Esophagus squamous epithelium (tissue), 5 donors: ENCODE measurements at places on chromosomes 5 and 9.

GRCh38 chr5:118553662-118554061 lies 434.7 kb downstream of the DTWD2 start:
- no peak for DNase-seq

DNA sequence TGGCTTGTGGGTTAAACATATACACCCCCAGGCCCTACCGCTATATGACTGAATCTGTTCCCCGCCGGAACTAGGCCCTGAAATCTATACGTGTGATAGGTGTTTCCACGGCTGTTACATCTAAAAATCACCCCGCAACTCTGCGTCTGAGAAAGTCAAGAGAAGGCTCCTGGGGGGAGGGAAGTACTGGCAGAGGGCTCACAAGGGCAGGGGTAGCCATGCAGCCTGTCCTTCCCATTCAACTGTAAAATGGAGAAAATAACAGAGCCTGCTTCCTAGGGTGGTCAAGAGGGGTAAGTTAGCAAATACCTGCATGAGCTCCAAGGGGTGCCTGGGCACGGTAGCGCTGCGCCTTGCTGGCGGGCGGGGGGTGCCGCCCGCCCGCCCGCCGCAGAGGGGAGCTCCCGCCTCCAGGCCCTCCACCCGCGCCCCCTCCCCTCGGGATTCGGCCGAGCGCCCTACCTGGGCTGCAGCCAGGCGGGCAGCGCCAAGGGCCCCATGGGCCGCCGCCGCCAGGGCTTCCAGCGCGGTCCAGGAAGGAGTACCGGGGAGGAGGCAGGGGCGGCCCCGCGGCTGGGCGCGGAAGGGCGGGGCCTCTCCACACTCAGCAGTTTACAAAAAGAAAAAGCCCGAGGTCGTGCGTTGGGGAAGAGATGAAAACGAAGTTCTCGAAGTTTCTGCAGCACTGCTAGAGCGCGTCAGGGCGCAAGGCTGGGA lies at the start of gene HACD4:
Gene HACD4, minus strand, starts transcription at position 550 of the 717 bp plus-strand sequence. Its CDS starts 50 bp downstream, at position 500.
- DNase-seq, result peak; percentile 8

DNA sequence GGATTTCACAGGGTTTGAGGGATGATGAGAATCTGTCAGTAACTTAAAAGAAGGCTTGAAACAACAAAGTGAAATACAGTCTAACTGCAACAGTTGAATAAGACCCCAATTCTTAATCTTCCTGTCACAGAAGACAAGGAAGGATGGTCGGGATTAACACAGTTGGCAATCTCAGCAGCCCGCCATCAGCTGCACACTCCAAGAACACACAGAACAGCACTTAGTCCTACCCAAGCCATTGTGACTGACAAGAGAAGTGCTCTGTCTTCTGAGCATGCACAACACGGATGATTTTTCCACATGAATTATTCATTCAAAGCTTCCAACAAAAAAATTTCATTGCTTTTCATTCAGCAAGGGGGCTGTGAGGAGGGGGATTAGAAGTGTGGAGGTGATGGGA lies 576.1 kb downstream of the TLE4 start:
- DNase-seq, result no peak

DNA sequence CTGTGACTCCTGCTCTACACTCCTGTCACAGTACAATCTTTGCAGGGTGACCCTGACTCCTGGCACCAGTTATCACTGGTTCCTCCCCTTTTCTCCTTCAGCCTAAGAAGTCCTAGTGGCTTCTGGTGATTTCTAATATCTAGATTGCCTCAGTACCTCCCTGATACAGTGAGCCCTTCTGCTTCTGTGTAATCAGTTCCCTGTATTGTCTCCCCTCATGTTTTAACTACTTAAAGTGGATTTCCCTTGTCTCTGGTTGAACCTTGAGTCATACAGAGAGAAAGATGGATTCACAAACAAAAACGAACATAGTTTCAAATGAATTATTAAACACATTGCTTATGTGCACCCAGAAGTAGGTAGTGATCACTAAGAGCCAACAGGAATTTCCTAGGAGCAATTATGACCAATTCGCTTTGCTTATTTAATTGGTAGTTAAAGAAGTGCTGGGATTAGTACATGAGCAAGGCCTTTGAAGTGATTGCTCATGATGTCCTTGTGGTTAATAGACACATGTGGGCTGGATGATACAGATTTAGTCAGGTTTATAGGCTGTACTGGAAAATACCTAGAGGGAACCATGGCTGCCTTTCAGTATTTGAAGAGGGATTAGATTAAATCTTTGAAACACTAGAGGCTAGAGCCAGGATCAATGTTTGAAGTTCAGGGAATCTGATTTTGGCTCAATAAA lies 145.8 kb upstream of the MEF2C start:
- DNase-seq, result no peak

DNA sequence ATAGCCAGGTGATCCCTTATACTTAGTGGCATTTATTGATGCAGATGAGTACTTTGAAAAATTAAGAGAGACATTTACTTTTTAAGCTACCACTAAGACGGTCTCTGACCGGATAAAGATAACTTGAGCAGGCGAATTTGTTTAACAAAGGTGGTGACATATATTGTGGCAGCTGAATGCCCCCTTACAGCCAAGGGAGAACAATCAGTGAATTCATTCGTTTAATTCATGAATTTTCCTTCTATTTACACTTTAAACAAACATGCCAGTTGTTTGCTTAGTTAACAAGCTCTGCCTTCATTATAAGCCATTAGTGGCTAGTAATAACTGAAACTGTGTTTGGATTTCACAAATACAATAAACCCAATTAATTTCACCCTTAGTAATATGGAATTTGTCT lies 187.1 kb downstream of the AOPEP start:
- no peak for DNase-seq

- DNase-seq, result no peak
Measured at GRCh38 chr5:148923023-148923422, 96.6 kb downstream of the ADRB2 start.

DNA sequence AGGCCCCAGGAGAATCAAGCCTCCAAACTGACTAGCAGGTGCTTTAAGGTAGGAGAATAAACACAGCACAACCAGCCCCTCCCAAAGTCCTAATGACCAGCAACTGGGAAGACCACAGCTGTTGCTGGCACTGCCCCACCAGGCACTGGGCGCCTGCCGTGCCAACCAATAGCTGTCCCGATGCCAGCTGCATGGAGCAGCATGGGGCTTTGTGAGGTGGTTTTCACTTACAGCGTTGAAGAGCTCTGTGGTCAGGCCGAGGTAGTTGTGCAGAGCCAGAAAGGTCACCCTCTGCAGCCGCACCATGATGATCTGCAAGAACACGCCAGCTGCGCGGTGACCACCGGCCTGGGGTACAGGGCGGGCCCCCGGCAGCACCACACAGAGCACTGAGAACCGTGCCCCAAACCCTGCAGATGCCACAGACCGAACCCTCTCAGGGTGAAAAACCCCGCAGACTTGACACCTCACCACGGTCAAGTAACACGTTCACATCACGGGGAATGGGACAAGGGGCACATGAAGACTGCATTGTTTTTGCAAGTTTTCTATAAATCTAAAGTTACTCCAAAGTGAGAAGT lies 28.7 kb downstream of the PNPLA7 start:
- no peak for DNase-seq

- no peak for DNase-seq
Measured at GRCh38 chr5:138632900-138633489, 57.8 kb upstream of the HSPA9 start.
